Fibroblast of the aortic adventitia (primary cell): ENCODE measurements at places on chromosomes 5 and 9. TPM values are rescaled to one million over a fixed set of nuclear protein-coding genes. Genes with fewer than 3 reads are reported as not detected.

NXNL2 gene
- total RNA-seq: 0.74 and 1.1 TPM in 2 replicates

GRCh38 chr5:173866243-173866857 lies 21.8 kb upstream of the CPEB4 start:
- DNase-seq: no peak

DMXL1 gene
- total RNA-seq: 57.6 and 152 TPM in 2 replicates

GRCh38 chr5:111859031-111859430 lies 102.0 kb upstream of the NREP start:
- peak; percentile 94 for DNase-seq

DNA sequence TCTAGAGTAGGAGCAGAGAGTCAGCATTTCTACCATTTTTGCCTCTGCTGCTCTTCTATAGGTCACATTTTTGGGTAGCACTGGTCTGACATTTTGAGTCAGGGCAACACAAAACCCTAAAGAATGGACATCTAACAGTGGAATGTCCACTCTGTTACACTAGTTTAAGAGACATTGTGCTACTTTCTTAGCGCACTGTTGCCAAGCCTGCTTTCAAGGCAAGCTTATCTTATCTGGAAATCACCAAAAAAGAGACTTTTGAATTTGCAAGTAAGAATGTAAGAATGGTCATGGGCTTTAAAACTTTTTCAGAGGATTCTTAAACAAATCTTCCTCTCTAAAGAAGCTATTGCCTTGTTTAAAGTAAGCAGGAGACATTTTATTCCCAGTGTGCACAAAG lies 73.0 kb upstream of the STARD4 start:
- DNase-seq: peak; percentile 33

DNA sequence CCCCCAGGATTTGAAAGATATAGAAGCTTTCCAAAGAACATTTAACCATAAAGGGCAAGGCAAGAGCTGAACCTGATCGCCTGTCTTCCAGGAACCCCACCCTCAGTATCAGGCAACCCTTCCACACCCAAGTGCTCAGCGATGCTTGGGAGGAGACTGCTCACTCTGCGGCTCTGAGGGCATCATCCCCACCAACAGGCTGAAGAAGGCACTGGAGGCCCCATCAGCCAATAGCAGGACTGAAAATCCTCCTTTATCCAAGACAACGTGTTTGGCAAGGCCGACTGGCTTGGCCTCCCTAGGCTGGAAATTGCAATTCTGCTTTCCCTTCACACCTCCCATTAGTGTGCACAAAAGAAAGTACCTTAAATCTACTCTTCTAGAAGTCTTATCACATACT lies 1.4 kb upstream of the PPP2CA start:
- DNase-seq: peak; percentile 53

DNA sequence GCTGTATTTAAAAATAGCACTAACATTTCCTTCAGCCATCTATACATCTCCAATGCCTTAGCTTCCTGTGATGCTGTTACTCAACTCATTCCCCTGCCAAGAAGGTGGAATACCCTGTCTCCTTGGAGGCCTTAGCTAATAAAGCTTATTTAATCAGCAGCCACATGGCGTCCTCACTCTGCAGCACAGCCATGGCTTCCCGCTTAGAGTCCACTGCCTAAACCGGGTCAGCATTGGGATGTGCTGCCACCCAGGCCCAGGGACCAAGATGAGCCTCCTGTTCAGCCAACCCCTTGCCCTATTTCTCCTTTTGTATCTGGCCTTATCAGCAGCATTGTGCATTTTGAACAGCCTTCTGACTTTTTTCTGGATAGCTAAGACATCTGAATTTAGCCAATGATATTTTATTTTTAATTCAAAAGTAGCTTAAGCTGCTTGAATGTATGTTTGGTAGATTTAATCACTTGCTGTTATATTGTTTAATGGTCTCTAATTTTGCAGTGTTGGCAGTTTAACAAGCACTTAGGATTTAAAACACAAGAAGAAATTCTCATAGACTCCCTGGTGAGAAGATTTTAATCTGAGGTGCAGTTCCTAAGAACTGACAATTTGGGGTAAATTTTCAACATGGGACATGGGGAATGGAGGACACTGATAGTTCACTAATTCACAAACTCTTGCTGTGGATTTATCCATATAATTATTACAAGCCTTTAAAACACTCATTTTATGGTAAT lies 113.0 kb downstream of the RPS23 start:
- DNase-seq: peak; percentile 61

DNA sequence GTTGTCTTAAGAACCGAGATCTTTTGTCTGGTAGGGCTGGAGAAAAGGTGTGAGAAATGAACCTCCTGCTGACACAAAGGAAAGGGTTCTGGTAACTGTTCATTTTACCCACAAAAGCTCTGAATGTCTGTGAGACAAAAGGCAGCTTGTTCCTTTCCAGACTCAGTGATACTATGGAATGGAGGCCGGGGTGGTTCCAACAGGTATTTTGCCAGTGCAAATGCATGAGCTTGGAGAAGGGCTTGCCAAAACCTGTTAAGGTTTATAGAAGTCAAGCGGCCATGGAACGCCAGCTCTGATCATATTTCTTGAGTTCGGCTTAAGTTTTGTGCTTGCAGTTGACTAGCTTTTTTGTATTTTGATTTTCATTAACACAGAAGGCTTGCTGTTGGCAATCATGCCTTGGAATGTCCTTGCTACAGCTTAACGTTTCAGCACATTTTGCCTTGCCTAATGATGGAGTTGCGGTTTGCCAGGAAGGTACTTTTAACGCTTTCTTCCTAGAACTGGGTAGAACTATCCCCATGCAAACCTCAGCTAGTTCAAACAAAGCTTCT lies 328.6 kb downstream of the PIK3R1 start:
- no peak for DNase-seq

CATSPER3 gene
- 0.09 TPM in 1 of 2 replicates, not detected in the other for total RNA-seq

- DNase-seq: no peak
Observed at GRCh38 chr9:130265431-130266235, at the start of gene HMCN2. HMCN2 (plus strand) TSS chr9:130265760; CDS start chr9:130265879, 119 bp downstream.

PRRC1 gene
- 49.2 and 79.5 TPM in 2 replicates for total RNA-seq

DNA sequence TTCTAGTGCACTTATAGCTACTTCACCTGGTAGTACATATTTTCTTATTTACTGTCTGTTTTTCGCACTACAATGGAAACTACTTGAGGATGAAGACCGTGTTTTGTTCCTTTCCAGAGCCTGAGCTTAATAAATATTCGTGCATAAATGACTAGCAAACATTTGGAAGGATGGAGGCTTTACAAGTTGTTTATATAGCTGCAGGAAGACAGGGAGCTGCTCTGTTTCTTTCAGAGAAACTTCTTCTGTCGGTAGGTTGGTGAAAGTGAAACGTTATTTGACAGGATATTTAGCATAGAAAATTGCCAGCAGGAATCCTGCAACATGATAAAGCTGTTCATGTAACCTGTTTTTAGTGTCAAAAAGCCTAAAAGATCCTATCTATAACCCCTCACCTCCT lies 210.6 kb downstream of the PCSK5 start:
- no peak for DNase-seq

- DNase-seq: peak; percentile 1
Observed at GRCh38 chr5:35971186-35971877, 19.9 kb downstream of the UGT3A1 start.

DNA sequence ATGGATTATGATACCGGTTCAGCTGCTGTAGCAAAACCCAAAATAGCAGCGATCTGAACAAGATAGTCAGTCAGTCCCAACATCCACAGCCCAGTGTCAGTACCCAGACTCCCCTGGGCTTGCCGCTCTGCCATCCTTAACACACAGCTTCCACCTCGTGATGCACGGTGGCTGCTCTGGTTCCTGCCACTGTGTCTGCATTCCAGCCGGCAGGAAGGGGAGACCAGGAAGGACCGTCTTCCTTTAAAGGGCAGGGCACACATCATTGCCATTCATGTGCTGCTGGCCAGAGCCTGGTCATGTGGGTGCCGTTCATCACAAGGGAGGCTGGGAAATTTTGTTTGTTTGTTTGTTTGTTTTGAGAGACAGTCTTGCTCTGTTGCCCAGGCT lies 131.0 kb upstream of the IER5L start:
- no peak for DNase-seq

GRCh38 chr9:33782395-33783152 lies 12.8 kb upstream of the PRSS3 start:
- peak; percentile 82 for DNase-seq

GRCh38 chr9:83130541-83130940 lies 67.6 kb upstream of the RASEF start:
- DNase-seq: no peak

- no peak for DNase-seq
Observed at GRCh38 chr9:33288828-33289483, 1.4 kb upstream of the NFX1 start.

PCDH1 gene
- total RNA-seq: 0.90 and 3.2 TPM in 2 replicates

GPR21 gene
- total RNA-seq: 1.9 TPM in 1 of 2 replicates, not detected in the other

- no peak for DNase-seq
Observed at GRCh38 chr9:99660191-99660636, 161.5 kb upstream of the NR4A3 start.

- DNase-seq: peak; percentile 60
Observed at GRCh38 chr9:111992523-111992922, 95.9 kb downstream of the UGCG start.

DNA sequence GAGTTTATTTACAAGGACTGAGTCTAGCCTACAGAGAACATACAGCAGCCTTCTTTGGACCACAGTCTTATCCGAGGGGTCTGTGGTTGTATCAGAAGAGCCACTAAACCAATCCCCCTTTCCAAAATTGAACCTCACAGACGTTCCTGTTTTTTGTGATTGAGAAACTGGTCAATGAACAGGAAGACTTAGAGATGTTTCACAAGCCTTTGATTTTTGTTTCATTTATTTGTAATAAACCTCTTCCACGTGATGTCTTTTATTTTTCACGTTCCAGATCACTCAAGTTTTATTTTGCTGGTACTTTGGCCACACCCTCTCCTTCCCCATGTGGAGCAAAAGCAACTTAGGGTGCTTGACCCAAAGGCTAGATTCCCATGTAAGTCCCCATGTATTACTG lies 16.1 kb downstream of the CCT5 start:
- DNase-seq: no peak

PDE6A gene
- total RNA-seq: not detected in 2 replicates

- DNase-seq: peak; percentile 49
Observed at GRCh38 chr5:66849803-66850202, 253.6 kb downstream of the MAST4 start.

GRXCR2 gene
- 0.09 TPM in 1 of 2 replicates, not detected in the other for total RNA-seq

GNG10 gene
- 43.6 and 144 TPM in 2 replicates for total RNA-seq

DNA sequence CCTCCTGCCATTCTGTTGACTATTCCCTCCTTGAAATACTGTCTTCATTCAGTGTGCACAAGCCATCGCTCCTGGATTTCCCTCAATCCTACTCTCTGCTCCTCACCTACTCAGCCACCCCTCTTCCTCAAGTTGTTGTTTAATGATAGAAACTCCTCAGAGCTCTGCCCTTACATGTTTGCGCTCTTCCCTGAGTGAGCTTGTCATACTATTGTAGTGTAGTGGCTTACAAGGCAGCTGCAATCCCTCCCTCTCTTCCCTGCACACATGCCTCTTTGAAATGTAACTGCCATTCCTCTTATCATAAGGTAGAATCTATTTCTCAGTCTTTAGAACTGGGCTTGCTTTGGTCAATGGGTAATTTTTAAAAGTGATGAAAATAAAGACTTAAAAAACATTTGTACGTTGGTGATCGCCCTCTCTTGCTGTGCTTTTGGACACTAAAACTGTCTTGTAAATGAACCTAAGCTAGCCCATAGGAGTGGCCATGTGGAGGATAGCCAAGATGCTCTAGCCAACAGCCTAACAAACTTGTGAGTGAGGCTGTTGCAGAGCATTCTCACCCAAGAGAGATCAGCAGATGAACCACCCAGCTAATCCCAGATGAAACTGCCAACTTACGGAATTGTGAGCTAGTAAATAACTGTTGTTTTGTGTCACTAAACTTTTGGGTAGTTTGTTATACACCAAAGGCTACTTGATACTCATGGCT lies 18.1 kb upstream of the SMAD5 start:
- peak; percentile 31 for DNase-seq

- no peak for DNase-seq
Observed at GRCh38 chr9:134335486-134336220, 9.4 kb downstream of the RXRA start.

DNA sequence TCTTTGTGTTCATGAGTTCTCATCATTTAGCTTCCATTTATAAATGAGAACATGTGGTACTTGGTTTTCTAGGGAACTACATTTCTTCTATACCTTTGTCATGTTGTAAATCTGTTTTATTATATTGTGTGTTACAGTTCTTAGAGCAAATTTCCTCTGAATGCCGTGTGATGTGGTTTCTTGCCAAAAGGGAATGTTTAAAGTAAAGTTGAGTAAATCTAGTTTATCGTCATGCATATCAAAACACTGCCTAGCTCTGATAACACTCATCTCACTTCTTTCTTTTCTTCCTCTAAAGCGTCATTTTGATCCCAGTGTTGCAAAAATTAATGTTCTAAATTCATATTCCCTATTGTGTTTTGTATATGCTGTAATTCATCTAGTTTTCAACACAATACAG lies 295.4 kb upstream of the HAPLN1 start:
- DNase-seq: no peak

FAM151B gene
- total RNA-seq: 6.8 and 11.2 TPM in 2 replicates

DNA sequence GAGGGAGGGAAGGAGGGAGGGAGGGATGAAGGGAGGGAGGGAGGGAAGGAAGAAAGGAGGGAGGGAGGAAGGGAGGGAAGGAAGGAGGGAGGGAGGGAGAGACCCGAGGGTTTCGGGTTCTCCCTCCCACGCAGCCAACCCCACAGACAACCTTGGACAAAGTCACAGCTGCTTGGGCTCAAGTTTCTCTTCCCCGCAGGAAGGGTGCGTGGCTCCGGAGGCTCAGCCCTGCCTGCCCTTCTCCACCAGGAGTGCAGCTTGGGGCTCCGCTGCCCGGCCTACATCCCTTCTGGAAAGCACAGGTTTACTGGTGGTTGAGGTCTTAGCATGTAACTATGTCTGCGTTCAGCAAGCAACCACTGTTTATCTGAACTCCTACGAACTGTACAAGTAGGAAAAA lies 15.0 kb downstream of the SLC12A7 start:
- no peak for DNase-seq

- no peak for DNase-seq
Observed at GRCh38 chr5:83077662-83078261, 415 bp downstream of the XRCC4 start.

- DNase-seq: no peak
Observed at GRCh38 chr5:80156156-80156555, 99.7 kb downstream of the SERINC5 start.

DNA sequence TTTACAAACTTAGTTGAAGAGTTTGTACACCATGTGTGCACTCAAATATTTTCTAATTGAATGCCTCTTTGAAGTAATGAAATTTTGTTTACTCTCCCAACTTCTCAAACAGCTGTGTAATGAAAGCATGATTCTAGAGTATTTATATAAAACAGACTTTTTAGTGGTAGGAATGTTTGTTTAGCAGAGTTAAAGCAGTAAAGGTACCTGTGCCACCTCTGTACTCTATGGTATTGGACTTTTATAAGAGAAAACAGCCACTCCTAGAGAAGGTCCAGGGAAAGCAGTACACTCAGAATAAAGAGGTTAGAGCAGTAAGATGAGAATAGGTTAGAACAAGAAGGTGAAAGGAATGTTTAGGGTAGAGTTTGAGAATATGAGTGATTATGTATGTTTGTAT lies 163.1 kb downstream of the CHSY3 start:
- no peak for DNase-seq

TXNDC8 gene
- not detected in 2 replicates for total RNA-seq

- DNase-seq: no peak
Observed at GRCh38 chr5:57276353-57276752, 102.5 kb downstream of the GPBP1 start.

FBXL7 gene
- 12.4 and 12.6 TPM in 2 replicates for total RNA-seq
